ENCODE measurements at places on chromosomes 3 and 15.

GRCh38 chr3:194275291-194275690 lies 75.8 kb downstream of the CPN2 start:
- no peak for DNase-seq

GRCh38 chr3:52298149-52299098 lies 10.8 kb downstream of the GLYCTK start:
- DNase-seq = no peak

DNA sequence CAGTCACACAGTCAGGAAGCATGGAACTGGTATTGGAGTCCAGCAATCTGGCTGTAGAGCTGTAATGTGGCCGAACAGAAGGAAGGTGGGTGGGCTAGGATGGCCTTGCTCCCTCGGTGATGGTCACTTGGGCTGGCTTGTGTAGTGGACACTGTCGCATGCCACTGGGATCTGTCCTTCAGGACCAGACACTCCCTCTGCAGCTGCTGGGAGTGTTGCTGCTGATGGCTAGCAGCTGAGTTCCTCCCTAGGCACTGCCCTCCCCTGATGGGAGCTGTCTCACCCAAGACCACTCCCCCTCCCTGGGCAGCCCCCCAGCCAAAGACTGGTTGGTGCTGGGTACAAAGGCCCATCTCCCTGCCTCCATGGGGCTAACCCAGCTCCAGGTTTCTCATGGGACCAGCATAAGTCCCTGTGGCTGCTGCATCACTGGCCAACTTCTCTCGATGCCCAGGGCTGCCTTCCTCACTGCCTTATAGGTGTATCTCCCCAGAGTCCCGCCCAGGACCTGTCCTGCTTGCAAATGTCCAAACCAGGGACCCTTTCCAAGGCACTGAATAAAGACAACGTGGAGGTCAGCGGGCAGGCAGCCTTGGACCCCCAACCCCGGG lies 48.4 kb downstream of the WNT7A start:
- no peak for DNase-seq

DNA sequence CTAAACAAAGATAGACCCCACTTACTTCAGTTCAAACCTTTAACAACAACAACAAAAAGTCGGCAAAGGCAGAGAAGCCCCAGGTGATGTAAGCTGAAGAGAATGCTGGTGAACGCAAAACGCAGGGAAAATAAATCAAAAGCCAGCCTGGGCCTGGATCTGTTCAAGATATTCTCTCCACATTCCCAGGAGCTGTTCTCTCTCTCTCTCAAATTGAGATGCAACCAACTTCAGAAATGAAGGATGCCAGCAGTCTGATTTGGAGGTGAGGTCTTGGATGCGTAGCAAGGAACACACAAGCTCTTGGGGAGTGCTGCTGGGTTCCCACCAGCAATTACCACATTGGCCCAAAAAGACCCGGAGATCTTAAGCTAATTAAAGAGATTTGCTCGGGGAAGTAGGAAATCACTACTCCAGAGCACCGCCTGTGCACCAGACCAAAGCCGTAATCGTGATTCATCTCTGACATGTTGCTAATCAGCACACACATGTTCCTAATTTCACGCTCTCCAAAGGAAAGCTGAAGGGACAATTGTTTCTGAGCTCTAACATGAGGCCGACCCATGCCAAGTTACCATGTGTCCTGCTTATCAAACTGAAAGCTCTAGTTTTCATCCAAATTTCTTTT lies 37.1 kb downstream of the IL17RD start:
- DNase-seq = no peak

GRCh38 chr15:25250011-25250596 lies 188.7 kb downstream of the UBE3A start:
- DNase-seq = no peak

DNA sequence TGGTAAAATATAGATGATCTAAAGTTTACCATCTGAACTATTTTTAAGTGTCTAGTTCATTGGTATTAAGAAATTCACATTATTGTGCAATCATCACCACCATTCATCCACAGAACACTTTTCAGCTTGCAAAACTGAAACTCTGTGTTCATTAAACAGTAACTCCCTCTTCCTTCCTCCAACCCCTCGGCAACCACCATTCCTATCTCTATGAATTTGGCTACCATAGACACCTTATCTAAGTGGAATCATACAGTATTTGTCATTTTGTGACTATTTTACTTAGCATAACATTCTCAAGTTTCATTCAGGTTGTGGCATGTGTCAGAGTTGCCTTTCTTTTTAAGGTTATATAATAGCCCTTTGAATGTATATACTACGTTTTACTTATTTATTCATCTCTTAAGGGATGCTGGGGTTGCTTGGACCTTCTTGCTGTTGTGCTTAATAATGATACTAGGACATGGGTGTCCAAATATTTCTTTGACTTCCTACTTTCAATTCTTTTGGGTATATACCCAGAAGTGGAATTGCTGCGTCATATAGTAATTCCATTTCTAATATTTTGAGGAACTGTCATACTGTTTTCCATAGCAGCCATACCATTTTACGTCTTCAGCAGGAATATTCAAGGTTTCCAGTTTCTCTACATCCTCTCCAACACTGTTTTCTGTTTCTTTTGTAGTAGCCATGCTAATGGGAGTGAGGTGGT lies 20.9 kb downstream of the KAT2B start:
- no peak for DNase-seq

DNA sequence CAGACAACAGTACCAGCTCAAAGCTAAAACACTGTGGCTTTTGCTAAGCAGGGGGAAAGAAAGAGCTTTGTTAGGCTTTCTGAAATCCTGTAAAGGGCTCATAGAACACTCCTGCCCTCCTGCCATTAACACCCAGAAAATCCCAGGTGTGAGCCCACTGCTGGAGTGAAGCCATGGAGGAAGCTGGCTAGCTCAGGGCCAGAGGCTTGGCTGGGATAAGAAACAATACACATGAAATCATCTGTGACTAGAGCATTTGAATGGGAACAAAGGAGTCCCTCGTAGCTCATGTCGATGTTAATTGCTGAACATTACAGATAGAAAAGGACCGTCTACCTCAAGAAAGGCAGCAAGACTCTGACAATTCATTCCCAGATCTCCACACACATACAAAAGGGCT lies 23.5 kb downstream of the RUVBL1 start:
- DNase-seq = no peak

DNA sequence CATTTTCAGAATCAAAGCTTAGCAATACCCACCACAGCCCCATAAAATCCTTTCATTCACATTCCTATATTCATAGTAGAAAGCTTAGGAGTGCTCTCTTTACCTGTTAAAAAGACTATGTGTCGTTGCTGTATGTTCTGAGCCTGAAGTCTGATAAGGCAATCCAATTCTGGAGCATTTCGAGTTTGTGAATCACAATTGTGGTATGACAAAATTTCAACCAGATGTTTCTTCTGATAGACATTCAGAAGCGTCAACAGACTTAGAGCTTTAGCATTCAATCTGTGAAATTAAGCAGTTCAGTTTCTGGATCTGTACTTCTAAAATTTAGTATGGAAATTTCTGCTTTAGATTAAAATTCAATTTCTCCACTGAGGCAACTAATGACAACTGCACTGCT lies 58.3 kb downstream of the TASOR start:
- no peak for DNase-seq

DNA sequence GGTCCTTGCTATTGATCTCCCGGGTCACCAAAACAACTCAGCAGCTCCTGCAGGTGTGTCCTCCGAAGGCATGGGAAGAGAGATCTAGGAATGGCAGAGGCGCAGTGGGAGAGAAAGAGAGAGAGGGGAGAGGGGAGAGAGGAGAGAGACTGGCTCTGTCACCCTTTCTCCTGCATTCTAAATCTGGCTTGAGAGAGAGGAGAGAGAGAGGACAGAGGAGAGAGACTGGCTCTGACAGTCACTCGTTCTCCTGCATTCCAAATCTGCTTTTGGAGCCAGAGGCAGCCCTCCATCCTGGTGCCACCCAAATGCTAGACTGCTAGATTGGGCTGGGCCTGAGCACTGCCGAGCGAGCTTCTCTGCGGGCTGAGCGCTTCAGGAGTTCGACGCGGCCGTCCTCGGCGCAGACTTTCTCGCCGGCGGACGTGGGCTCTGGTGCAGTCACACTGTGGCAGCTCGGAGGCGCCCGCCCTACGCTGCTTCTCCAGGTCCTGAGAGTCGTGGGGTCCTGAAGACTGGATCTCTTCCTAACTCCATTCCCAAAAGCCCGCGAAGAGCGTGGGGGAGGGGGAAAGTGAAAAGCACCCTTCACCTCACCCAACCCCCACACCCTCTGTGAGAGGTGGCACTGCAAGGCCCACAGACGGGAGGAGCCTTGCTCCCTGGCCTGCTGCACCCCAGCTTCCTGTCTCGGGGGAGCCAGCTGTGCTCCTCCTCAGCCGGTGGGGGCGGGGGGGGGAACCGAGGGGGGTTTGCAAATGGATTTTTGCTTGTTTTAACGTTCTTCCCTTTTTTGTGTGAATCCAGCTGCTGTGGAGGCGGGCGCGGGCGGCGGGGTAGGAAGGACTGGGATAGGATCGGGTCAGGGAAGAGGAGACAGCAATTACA lies 222.3 kb downstream of the MEIS2 start:
- no peak for DNase-seq

- DNase-seq = peak; percentile 78
These were observed 52.5 kb upstream of the ROPN1B start for GRCh38 chr3:125916376-125916978.

DNA sequence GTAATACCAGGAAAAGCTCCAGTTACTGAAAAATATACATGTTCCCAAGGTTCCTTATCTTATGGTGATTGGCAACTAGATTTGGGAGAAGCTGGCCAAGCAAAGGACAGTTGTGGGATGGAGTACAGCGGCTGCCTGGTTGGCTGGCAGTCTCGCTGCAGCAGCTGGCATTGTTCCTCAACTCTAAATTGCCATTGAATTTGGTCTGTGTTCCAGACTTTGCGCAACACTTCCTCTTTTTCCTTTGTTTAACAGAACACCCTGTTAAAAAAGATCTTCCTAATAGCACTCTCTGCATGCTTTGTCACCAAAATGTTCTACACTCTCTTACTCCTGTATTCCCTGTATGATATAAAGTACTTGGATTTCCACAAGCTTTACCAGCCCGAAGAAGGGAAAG lies 420.6 kb upstream of the RBMS3 start:
- DNase-seq = no peak

DNA sequence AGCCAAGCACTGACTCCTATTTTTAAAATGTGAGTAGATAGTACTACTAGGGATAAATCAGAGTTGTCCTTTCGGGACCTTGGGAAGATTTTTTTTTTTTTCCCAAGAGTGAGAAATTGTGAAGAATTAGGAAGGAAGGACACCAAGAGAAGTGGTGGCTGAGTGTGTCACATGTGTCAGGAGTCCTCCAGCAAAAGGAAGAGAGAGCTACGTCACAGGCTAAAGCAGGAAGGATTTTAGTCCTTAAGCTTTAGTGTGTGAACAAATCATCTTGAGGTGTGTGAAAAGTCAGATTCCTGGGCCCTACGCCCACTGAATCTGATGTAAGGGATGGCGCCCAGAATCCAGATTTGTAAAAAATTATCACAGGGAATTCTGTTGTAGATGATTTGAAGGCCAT lies 172.7 kb downstream of the SERPINI1 start:
- no peak for DNase-seq

DNA sequence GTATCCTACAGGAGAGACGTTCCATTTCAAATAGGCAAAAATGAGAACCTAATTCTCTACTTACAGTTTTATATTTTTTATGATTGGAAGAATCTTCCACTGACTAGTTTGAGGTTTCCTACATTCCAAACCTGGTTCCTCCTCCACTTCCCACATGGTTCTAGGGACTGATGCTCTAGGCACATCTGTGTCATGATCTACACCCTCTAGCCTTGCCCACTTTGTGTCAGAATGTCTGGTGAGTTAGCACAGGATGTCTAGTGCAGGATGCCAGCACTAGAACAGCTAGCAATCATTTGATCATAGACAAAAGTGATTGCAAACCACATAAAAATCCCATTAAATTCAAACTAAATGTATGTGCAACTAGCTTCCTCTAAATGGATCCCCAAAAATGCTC lies 26.7 kb upstream of the FILIP1L start:
- no peak for DNase-seq

GRCh38 chr3:142850395-142851023 lies 38.4 kb downstream of the PCOLCE2 start:
- no peak for DNase-seq

GRCh38 chr3:129855832-129856419 lies 37.6 kb downstream of the TMCC1 start:
- no peak for DNase-seq

- no peak for DNase-seq
These were observed 68.6 kb downstream of the EXOG start for GRCh38 chr3:38564631-38565338.

- DNase-seq = no peak
These were observed 78.8 kb upstream of the NMNAT3 start for GRCh38 chr3:139756529-139757103.

GRCh38 chr3:175940881-175941280 lies 1081.7 kb downstream of the NAALADL2 start:
- DNase-seq = no peak

GRCh38 chr3:184543843-184544512 lies 17.6 kb upstream of the EPHB3 start:
- peak; percentile 53 for DNase-seq

DNA sequence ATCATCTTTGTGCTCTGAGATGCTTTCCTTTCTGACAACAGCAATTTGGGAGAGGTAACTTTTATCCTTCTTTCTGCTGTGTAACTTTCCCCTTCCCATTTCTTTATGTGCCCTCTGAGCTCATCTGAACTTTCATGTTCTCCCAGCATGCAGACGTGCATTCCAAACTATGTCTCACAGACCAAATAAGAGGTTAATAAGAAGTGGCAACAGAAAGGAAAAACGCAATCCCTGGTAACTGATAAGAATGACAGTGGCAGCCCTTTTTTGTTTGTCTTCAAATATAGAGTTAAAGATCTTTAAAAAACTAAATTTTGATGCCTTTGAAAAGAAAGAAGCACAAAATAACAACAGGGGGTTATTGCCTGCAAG lies 533.4 kb downstream of the FOXP1 start:
- no peak for DNase-seq

DNA sequence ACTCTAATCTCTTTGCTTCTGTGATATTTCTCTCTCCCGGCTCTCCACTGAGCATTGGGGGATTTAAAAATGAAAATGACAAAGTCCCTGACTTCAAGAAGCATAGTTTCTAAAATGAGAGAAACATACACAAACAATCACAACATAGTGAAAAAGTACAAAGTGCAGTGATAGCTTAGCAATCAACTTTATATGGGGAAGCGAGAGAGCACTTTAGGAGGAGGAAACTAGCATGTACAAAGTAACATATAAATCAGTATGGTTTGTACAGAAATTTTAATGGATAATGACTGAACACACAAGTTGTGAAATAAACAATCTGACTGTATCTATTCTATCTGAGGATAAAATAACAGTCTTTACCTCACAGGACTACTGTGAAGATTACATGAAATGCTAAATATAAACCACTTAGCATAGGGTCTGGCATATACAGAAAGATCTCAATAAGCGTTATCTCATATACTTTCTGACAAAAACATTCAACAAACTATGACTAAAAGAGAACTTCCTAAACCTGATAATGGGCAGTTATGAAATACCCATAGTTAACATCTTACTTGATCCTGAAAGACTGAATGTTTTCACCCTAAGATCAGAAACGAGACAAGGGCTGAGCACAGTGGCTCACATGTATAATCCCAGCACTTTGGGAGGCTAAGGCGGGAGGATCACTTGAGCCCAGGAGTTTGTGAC lies 61.2 kb downstream of the PEAK1 start:
- DNase-seq = no peak

GRCh38 chr3:109608574-109608973 lies 271.2 kb upstream of the DPPA4 start:
- no peak for DNase-seq
